Activated T-helper 1 cell treated with anti-CD3 and anti-CD28 coated beads, Interleukin-2, amount 50 U/mL, for 16 hours (primary cell): ENCODE measurements at places on chromosomes 2 and 18.

DNA sequence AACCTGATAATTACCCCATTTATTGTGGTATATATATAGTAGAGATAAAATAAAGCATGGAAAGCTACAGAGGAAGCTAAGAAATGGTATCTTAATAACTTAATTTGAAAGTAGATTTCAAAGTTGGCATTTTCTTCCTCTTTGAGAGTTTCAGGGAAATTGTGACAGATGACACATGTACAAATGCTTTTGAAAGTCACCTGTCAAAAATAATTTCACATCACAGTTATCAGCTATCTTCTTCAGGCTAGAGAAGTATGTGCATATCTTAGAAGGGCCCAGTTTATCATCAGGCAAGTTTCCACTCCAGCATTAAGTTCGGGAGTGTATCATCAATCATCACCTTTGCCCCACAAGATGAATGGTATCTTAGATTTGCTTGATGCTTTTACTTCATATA, 457.9 kb downstream of the LRRTM4 start:
- DNase-seq = no peak

- DNase-seq = peak; percentile 3
Observed at GRCh38 chr2:101223814-101224231, 28.9 kb upstream of the CNOT11 start.

GRCh38 chr18:69963196-69963595, 15.5 kb upstream of the CD226 start:
- no peak for DNase-seq

GRCh38 chr18:3648641-3649040, 198.7 kb downstream of the TGIF1 start:
- DNase-seq = no peak

DNA sequence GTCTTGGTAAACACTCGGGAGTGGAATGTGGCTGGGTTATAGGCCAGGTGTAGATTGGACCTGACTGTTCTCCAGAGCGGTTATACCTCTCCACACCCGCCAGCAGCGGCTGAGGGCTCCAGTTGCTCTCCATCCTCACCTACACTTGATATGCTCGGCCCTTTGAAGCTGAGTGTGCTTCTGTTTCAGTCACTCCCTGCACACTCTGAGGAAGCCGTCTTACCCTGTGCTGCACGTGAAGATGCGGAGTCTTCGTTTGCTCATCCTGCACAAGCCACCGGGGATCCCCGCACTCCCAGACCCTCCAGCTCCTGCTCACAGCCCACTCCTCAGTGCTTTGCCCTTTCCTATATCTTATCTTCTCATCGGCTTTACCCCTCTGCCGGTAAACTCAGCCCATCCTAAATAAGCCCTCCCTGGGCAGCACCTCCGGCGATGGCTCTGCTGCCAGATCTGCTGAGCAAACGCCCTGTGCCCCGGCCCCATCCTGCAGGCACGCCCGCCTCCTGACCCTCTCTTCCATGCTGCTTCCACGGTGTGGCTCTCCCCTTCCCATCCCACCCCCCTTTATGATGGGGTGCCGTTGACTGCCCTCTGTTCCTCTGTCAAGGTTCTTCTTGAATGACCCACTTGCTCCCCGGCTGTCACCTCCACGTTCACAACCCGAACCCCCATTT, 47.3 kb upstream of the ODC1 start:
- DNase-seq = no peak

- DNase-seq = no peak
Observed at GRCh38 chr2:129738799-129739198, 240.7 kb upstream of the RAB6C start.

- no peak for DNase-seq
Observed at GRCh38 chr2:73897240-73897583, 4.4 kb downstream of the ACTG2 start.
